ENCODE measurements at places on chromosomes 11 and 22.
A peak's percentile ranks its signal among the peaks of the same experiment; 100 is the strongest.

GRCh38 chr11:12592283-12592682 lies 81.9 kb upstream of the TEAD1 start:
- no peak for DNase-seq

GRCh38 chr11:2719831-2720590 lies 20.2 kb upstream of the KCNQ1OT1 start:
- DNase-seq: no peak

- no peak for DNase-seq
These were observed 104.8 kb downstream of the MICAL2 start for GRCh38 chr11:12215181-12215593.

DNA sequence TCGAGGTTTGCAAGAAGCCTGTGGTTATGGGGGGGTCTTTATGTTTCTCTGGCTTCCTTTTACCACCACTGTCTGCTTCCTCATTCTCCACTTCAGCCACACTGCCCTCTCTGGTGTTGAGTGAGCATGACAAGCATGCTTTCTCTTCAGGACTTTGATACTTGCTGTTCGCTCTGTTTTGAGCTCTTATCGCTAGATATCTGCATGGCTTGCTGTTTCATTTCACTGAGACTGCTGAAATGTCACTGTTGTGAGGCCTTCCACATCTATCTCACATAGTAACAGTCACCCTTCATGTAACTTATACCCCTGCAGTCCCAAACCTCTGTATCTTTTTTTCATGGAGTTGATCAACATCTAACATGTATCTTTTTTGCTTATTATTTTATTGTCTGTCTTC lies 59.8 kb downstream of the TMEM135 start:
- peak; percentile 22 for DNase-seq

DNA sequence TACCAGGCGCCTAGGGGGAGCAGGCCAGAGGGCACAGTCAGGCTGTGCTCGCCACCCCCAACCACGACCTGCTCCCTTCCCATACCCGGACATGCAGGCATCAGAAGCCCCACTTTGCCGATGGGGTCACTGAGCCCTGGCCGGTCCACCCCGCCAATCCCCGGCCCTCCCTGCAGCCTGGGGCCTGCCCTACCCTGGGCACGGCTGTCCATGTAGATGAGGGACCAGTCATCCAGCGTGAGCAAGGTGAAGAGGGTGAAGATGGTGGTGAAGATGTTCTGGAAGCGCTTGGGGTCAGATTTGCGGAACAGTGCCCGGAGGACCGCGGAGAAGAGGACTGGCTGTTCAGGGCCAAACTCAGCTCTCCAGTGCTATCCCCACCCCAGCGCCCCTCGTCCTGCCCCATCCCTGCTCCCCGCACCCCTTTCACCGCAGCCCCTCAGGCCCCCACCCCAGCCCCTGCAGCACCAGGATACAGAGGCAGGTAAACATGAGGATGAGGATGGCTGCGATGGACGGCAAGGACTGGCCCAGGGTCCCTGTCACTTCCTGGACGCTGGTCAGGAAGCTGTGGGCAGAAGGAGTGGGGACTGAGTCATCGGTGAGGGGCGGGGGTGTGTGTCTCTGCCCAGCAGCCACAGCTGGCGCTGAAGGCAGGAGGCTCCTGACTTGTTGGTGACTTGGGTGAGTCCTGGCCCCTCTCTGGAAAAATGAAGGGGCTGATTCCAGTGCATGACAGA lies 5.5 kb downstream of the CATSPER1 start:
- peak; percentile 89 for DNase-seq

DNA sequence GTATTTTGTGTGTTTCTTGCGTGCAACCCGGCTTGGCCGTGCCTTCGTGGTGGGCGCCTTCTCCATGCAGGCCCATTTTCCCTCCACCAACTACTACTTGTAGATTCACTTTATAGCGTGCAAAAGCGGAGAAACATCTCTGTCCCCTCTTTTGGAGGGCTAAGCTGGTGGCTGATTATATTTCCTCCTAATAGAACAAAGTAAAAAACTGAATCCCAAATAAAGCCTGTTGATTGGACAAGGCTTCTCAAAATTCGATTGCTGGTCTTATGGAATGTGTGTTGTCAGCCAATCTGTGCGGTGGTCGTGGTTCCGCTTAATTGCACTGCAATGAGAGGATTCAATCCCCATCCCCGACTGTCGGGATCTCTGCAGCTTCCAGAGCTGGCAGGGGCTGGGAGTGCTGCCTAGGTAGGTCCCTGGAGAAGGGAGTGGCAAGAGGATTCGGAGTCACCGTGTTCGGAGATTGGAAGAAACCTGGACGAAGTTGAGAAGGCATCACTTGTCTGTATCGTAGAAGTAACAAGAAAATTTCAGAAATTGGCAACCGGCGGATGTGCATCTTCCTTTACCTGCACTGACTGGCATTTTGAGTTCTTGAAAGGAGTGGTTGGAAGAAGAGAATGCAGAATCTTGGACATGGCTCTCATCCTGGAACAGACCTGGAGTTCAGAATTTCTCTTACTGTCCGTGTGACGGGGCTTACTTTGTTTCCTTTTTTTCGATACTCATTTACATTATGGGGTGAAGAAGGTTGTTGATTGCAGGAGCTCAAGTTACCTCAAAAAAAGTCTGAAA lies 1.1 kb downstream of the HMGXB4 start:
- DNase-seq: no peak

GRCh38 chr11:67238894-67239782 lies 27.1 kb upstream of the GRK2 start:
- no peak for DNase-seq

DNA sequence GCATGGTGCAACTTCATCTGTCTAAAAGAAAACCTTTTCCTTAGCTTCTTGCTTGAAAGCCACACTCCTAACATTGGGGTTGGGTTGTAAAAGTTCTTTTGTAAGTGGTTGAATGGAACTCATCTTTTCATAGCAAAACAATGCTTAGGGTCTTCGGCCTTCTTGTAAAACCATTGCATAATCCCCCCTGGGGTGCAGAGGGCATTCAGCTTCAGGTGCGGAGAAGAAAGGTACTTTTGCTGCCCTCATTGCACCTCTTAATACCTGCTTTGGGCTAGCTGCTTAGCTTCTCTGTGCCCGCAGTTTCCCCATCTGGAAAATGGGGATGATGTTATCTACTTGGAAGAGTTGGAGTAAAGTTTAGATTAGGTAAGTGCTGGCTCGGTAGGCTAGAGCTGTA lies 10.1 kb downstream of the TEAD1 start:
- no peak for DNase-seq

DNA sequence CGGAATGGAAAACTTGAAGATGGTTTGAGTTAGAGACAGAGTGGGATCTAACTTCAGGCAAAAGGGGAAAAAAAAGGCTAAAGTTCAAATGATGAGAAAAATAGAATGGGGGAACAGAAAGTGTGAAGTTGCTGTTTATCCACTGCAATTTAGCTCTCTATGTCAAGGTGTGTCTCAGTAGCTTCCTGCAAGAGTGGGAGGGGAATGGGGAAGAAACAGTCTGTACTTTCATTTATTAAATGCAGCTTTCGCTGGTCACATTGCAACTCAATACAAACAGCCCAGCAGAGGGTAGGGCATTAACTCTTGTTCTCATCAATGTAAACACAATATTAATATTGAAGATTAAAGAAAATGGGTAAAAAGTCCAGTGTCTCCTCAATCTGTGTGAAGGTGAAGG lies 214.7 kb upstream of the SYN3 start:
- no peak for DNase-seq

DNA sequence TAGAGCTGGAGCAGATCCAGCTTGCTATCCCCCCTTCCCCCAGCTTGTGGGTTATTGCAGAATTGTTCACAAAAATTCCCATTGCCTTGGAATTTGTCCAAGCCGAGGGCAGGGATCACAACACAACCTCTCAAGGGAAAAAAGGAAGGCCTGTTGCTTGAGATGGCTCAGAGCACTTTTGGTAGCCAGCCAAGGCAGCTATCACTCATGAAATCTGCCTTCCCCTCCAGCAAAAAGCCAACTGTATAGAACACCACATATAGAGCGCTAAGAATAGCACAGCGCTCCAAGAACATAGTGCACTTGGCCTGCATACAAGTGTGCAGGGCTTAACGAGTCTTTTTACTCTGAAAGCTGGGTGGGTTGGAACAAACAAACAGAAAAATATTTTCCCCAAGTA lies 46.2 kb downstream of the FAM83F start:
- DNase-seq: no peak

DNA sequence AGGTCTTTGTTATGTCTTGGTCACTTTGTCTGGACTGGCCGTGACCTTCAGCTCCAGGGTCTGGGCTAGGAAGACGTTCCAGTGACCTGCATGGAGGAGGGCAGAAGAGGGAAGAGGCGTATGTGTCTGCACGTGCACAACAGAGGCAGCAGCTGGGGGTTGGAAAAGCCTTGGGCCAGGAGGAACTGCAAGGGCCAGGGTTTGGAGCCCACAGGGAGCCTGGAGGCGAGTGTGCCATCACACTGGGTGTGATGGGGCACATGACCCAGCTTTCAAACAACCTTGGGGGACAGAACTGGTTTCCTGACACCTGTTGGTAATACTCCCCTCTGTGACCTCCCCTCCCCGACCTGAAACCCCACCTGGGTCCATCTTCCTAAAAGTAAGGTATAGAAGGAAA lies 34.7 kb downstream of the CHRDL2 start:
- no peak for DNase-seq

GRCh38 chr22:37254867-37255233 lies 10.8 kb upstream of the RAC2 start:
- no peak for DNase-seq

DNA sequence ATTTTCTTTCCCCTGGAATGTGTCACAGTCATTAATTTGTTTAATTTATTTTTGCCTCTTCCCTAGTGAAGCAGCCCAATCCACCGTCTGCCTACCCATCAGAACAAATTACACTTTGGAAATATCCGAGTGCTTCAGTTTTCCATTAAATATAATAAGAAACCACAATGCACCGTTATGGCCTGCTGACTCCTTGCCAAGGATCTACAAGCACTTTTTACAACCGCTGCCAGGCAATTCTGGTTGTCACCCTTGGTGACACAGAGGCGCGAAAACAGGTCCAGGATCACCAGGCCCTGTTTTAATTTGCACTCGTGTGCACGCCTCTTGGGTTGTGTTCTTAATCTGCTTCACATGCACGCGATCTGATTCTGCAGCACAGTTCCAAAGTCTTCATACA lies 43.9 kb downstream of the KIRREL3 start:
- DNase-seq: peak; percentile 12

DNA sequence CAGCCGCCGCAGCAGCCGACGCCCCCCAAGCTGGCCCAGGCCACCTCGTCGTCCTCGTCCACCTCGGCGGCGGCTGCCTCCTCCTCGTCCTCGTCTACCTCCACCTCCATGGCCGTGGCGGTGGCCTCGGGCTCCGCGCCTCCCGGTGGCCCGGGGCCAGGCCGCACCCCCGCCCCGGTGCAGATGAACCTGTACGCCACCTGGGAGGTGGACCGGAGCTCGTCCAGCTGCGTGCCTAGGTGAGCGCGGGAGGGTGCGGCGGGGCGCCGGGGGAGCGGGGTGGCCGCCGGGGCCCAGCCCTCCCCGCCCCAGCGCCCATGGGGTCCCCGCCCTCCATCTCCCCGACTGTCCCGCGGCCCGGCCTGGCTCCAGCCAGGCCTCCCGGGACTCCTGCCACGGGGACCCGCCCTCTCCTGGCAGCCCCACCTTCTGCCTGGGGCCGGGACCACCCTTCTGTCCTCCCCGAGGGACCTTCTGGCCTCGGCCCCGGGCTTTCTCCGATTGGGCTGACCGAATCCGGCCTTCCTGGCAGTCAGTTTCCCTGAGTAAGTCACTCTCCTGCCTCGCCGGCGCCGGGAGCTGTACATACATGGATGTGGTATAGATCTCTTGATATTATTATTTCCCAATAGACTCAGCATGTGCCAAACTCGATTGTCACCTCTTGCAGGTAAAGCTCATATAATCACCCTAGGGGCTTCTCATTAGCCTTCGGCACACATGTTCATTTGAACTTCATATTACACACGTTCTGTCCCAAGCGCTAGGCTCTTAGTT lies 720 bp downstream of the PACS1 start:
- peak; percentile 48 for DNase-seq

GRCh38 chr11:102476069-102476468 lies 23.5 kb upstream of the TMEM123 start:
- no peak for DNase-seq

DNA sequence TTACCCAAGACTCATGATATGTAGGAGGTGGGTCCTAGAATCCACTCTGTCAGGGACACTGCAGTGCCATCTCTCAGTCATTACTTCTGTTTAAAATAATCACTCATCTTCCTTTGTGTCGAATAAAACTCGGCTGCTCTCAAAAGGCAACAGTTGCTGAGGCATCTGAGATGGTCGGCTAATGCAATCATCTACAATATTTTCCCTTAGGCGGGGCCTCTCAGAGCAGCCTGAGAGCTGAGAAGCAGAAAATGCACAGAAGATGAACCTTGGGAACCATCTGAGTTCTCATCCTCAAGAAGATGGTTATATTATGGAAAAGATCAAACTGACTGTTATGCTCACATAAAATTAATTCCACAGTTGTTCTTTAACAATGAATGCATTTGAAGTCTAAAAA lies 1518.2 kb upstream of the TENM4 start:
- no peak for DNase-seq

DNA sequence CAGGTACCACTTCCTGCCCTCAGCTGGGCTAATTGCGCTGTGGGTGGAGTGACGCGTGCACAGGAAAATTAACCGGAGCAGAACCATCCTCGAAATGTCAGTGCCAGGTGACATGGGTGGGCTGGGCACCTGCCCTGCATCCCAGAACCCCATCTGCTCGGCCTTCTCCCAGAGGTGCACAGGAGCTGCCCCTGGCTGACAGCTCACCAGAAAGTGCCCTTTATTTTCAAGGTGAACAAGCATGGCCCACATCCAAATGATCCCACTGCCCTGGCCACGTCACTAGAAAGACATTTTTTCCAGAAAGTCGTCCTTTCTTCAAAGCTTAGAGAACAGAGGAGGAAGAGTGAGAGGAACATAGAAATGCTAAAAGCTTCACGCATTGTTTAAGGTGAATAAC lies 4.1 kb upstream of the ELFN2 start:
- DNase-seq: no peak

DNA sequence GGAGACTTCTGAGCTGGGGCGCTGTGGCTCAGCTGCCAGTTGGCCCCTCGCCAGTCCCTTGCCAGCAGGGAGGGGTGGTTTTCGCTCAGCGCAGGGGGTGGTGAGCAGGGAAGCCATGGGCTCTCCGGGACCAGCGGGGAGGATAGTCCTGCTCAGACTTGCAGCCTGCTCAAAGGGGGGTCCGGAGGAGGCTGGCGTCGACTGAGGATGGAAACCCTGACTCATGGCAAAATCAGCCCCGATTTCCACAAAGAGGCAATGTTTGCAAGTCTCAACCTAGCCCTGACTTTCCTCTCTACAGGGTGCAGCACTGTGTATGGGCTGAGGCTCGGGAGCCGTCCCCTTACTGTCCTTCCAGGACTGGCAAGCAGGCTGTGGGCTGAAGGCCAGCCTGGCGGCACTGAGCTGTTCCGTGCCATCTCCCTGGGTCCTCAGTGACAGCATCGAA lies 35.1 kb downstream of the FBLN1 start:
- peak; percentile 79 for DNase-seq

GRCh38 chr11:92852946-92853345 lies 116.5 kb upstream of the MTNR1B start:
- DNase-seq: no peak

- no peak for DNase-seq
These were observed 35.1 kb downstream of the TTC17 start for GRCh38 chr11:43393765-43394355.

All from AG08395 (cell line).